IPS-NIHi11 (cell line): ENCODE measurements at places on chromosomes 11 and 22.
A peak's percentile ranks its signal among the peaks of the same experiment; 100 is the strongest.

- no peak for DNase-seq
Measured at GRCh38 chr11:48272606-48273005, 8.9 kb downstream of the OR4X1 start.

DNA sequence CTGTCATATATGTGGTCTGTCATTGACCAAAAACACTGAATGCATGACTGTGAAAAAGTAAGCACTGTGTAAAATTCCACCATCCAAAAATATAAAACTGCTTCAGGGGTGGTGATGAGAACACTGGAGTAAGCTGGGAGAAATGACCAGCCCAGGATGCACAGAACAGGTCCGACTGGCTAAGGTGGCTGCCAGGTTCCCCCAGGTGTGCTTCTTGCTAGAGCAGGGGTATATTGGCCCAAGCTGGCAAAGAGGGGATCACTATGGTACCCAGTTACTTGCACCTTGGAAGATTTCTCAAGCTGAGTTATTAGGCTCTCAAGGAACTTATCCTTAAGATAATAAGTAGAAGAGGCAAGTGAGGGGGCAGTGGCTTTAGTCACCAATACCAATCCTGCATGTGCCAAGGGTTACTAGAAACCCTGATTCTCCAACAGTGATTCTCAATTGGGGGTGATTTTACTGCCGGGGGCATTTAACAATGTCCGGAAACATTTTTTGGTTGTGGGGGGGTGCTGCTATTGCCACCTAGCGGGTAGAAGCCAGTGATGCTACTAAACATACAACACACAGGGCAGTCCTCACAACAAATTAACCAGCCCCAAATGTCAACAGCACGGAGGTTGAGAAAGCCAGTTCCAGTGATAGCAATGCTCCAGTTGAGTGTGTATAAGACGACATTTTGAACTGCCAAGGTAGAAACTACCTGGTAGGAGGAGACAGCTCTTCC lies 15.7 kb downstream of the SNU13 start:
- DNase-seq = peak; percentile 35

DNA sequence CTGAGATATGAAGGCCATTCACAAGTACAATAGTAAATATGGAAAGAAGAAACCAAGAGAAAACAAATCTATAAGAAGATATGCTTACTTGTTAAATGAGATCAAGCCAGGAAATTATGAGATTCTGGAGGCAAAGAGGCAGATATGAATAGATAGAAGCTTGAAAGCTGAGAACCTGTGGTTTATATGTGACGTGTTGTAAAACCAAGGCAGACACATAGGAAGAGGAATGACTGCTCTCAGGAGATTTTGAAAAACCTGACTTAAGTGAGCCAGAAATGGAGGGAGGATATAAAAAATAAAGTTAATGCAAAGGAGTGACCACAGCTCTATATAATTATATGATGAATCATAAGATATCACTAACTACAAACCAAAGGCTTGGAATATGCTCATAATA lies 1160.5 kb upstream of the CNTN5 start:
- DNase-seq = no peak

DNA sequence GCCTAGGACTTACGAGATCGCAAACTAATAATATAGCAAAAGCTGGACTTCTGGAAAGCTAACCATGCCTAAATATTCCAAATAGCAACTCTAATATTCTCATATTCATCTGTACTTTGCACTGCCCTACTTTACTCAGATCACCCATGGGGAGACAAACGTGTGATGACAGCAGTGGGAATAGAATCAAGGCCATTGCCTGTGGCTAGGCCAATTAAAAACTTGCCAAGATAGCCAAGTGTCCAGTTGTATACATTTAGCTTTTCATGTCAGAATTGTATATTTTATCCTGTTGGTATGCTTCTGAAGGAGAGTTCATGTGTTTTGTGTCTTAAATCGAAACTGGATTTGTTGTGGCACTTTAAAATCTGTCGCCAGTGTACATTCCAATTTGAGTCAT lies 1.2 kb upstream of the CEP126 start:
- DNase-seq = no peak

DNA sequence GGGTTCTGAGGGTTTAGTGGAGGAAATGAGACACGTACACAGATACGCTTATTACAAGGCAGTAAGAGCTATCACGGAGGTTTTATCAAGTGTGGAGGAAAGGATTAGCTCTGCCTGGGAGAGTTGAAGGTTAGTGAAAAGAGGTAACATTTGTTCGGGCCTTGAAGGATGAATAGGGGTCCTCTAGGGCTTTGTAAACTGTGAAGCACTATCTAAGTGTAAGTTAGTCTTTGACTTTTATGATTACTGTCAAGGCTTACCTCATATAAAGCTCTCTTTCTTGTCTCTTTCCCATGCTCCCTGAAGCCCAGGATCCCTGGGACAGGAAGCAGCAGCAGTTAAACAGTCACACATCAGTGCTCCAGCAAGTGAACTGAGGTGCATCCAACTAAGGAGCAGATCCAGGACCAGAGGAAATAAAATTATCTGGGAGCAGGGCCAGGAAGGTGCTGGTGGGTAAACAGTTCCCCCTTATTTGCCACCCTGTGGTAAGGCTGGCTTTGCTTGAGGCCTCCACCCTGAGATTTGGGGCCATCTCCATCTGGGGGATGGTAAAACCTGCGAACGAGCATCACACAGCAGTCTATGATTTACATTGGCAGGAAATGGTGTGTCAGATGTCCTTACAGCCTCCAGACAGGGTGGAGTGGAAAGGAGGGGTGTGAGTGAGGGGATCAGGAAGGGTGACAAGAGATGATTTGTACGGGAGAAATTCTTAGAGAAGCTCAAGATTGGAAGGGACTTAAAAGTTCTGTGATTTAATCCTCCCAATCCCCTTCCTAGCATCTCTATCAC lies 27.2 kb downstream of the GVQW3 start:
- no peak for DNase-seq

DNA sequence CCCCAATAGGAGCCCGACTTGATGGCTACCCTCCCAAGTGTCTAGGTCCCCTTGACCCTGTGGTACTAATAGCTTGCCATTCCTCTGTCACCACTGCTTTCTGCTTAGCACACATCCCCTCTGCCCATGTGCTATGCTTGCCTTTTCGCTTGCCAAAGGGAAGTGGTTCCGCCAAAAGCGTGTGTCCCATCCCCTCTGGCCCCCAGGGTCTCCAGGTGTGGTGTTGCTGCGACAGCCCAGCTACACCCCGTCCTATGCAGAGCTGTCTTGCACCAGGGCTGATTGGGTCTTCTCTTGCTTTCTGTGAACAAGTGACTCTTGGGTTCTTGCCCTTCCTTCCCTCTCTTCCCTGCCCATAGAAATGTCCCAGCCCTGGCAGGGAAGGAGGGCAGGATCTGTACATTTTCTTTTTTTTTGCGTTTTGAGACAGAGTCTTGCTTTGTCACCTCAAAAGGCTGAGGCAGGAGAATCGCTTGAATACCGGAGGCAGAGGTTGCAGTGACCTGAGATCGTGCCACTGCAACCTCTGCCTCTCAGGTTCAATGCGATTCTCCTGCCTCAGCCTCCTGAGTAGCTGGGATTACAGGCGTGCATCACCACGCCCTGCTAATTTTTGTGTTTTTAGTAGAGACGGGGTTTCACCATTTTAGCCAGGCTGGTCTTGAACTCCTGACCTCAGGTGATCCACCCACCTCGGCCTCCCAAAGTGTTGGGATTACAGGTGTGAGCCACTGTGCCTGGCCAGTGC lies 3.9 kb downstream of the TANGO2 start:
- DNase-seq = no peak

DNA sequence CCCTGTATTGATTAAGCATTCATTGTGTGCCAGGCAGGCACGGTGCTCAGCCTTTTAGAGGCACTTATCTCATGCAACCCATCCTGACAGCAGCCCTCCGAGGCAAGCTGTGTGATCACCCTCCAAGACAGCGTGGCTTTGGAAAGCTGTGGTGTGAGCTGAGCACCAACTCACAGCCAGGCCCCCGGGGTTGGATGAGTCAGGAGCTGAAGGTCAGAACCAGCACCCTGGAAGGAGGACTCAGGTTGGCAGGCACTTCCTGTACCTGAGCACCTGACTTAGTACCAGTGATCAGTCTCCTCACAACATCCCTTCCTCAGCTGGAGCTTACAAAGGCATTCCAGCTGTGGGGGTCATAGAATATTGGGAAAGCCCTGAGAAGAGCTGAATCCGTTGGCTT lies 9.0 kb downstream of the PATZ1 start:
- no peak for DNase-seq

- peak; percentile 54 for DNase-seq
Measured at GRCh38 chr11:10540546-10540914, 457 bp downstream of the RNF141 start.
